Activated T-helper 1 cell treated with Interleukin-2 at 50 U/mL for 16 hours (primary cell): ENCODE measurements at places on chromosomes 7 and 10.
A peak's percentile ranks its signal among the peaks of the same experiment; 100 is the strongest.

DNA sequence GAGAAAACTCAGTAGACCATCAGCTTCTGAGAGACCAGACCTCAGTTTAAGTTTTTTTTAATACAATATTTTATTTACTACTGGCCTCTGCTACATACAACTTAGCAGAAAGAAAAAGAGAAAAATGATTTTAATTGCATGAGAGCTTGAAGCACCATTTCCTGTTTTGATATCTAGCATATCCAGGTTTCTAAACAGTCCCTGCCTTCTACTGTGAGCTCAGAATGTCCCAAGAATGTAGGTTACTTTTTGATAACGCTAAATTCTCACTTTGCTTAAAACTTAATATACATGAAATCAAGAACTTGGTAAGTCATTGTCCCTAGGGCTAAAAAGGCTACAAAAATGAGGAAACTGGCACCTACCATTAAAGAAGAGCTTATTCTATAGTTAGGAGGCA lies 7.0 kb downstream of the TMEM243 start:
- DNase-seq, result no peak

GRCh38 chr7:78734626-78735025 lies 718.8 kb downstream of the MAGI2 start:
- DNase-seq, result no peak

- DNase-seq, result no peak
Measured at GRCh38 chr7:80632139-80632538, 6.3 kb upstream of the CD36 start.

DNA sequence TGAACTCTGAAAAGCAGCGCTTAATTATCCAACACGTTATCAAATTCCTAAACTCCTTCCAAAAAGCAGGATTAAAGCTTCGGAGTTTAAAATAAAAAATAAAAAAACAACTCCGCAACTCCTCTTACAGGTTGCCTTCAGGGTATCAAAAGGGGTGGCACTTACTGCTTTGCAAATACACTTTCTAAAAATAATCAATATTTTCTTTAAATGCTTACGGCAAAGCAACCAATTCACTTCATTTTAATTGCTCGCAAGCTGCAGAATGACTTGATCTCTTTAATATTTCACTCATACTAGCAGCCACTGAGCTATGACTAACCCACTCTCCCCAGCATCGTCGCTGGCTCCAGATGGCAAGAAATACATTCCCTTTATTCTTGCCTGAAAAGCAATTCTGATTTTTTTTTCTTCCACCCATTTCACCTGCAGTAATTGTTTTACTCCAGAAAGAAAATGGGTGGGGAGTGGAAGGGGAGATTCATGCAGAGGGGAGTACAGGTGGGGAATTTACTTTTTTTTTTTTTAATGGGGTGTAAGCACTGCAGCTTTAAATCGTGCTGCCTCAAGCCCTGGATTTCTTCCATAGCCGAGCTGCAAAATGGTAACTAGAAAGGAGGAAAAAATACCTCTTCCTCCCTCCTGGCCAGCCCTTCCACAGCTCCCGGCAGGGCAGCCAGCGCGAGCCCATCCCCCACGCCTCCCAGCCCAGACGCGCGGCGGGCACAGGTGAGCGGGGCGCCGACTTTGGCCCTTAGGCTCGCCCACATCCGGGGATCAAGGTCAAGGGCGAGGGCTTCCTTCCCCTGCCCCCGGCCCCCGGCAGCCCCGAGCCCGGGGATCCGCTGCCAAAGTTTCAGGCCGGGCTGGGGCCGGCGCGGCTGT lies 54.2 kb upstream of the FHIP2A start:
- DNase-seq, result no peak

GRCh38 chr10:600876-601659 lies 88.4 kb downstream of the DIP2C start:
- no peak for DNase-seq

DNA sequence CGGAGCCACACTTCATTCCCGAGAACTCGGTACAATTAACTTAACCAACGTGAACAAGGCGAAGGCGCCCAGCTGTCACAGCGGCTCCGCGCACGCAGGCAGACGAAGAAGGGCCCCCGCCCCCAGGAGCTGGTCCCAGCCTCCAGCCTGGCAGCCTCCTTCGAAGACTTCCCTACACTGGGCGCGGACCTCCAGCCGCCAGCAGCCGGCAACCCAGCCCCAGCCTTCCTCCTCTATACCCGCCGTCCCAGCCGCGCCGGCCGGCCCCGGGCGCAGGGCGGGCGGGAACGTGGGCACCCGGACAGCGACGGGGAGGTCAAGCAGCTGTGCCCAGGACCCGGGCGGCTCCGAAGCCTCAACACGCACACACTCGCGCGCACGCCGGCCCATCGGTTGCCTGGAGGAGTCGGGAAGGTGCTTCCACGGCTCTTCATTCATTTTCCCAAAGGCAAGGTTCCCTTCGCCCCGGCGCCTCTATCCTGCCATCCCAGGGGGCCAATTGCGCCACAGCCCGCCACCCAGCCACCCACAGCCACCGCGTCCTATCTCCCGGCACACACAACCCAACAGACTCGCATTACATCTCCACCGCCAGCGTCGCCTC lies 1.6 kb downstream of the CHST15 start:
- no peak for DNase-seq

GRCh38 chr7:54663603-54664234 lies 95.3 kb downstream of the SEC61G start:
- no peak for DNase-seq

- no peak for DNase-seq
Measured at GRCh38 chr10:89915021-89915420, 213.6 kb downstream of the KIF20B start.

DNA sequence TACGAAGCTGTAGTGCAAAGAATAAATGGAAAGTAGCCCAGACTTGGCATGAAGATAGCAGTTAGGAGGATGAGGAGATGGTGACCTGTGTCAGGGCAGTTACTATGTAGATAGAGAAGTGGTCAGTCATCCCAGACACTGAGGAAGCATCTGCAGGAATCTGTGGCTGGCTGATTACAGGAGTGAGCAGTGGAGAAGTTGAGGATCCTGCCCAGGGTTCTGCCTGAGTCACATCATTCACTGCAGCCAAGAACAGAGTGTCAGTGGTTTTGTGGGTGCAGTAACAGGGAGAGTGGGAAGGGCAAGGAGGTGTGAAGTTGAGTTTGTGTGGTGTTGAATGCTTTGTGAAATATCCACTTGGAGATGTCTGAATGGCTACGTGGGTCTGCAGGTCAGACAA lies 676.4 kb upstream of the NRP1 start:
- no peak for DNase-seq

GRCh38 chr7:130010689-130011412 lies 40.3 kb downstream of the ZC3HC1 start:
- DNase-seq, result peak; percentile 70

GRCh38 chr10:106609470-106610266 lies 554.8 kb downstream of the SORCS1 start:
- DNase-seq, result no peak

DNA sequence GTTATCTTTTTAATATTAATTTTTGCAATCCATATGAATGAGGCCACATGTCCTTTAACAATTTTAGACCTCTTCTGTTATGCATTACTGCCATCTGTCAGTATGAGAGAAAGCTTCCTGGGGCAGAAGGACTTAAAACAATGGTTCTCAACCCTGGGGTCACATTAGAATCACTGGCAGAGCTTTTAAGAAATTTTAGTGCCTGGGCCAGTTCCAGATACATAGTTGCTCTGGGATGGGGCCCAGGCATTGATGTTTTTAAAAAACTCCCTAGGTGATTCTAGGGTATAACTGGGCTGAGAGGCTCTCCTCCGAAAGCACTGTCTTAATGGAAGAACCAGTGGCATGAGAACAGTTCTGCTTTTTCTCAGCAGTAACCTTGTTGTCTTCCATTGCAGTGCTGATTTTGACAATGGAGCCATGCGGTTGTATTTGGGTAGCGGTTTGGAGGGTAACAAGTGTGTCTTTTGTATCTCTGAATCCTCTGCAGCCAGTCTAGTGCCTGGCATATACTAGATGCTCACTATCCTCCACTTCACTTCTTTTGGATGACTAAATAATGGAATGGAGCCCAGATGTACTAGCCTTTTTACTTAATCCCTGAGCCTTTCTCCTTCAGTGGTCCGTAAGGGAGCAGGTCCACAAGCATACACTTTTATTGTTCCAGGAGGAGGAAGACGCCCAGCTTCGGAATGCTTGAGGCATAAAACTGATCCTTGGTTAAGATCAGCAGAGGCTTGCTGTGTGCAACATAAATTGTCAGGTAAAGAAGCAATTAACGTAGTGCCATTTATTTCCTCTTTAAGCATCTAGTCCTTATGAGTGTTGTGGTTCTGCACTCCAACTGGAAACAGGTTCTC lies 227.1 kb downstream of the AUTS2 start:
- DNase-seq, result no peak

- no peak for DNase-seq
Measured at GRCh38 chr10:10791869-10792268, 225.8 kb upstream of the CELF2 start.

DNA sequence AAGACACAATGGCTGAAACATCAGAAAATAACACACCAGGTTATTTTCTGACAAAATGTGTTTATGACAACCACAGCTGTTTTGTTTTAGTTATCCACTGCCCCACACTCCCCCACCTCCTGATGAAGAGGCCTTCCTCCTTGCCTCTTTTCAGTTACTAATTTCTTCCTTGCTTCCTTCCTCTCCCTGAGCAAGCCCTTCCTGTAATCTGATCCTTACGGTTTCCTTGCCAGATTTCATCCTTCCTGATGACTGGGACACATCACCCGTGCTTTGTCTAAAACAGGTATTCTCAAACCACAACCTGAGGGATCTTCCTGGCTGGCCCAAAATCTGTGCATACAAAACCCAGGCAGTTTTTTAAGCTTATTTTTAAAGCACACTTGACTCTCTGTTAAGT lies 39.4 kb downstream of the CHST15 start:
- no peak for DNase-seq

GRCh38 chr7:35285799-35286198 lies 31.9 kb upstream of the TBX20 start:
- no peak for DNase-seq

GRCh38 chr10:51860257-51860656 lies 160.9 kb upstream of the CSTF2T start:
- DNase-seq, result no peak

- no peak for DNase-seq
Measured at GRCh38 chr7:121519548-121520521, 123.7 kb upstream of the FAM3C start.

- DNase-seq, result no peak
Measured at GRCh38 chr7:17709599-17709998, 230.7 kb downstream of the SNX13 start.

DNA sequence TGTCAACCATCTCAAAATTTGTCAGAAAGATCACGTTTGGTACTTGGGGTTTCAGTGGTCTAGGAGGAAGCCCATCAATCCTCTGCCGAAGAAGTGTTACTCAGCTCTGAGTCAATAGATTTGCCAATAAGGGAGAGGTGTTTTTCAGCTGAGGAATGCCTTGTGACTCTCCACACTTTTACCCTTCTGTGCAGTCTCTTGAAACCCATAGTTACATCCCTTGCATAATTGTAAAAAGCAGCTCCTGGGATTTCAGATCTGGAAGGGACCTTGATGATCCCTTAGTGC lies 47.5 kb downstream of the INSYN2A start:
- no peak for DNase-seq

DNA sequence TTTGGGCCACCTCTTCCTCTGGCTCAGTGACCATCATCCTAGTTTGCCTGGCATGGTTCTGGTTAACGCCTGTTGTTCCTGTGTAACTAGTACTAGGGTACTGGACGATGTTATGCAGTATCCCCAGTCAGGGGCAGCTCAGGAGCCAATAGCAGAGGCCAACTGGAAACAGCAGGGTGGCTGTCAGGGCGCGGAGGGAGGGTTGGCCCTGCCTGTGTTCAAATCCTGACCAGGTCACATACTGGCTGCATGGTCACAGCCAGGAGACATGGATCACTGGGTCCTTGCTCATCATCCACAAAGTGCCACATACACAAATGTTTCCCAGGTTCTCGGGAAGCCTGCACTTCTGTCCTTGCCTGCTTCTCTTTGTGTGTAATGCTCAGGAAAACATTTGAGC lies 12.3 kb upstream of the RBP3 start:
- no peak for DNase-seq

- no peak for DNase-seq
Measured at GRCh38 chr10:3192856-3193635, 20.5 kb upstream of the PITRM1 start.

DNA sequence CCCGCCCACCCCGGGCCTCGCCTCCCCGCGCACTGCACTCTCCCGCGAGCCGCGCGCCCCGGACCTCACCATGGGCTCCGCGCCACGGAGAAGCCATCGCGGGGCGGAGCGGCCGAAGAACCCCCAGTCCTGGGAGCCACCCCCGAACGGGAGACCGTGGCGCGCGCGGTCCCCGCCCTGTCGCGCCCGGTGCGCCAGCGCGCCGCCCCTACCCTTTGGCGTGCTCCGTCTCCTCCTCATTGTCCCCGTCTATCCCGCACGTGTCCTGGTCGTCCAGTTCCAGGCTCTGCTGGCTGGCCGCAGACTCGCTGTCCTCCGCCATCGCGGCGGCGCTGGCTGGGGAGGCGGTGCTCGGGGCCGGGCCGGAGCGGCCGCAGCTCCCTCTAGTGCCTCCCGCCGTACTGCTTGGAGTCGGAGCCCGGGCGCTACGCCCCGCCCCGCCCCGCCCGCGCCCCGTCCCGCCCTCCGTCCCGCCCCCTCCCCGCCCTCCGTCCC lies at the start of gene NMT2:
TSS of gene NMT2 (minus strand) at position 403 of the 495 bp plus-strand sequence. CDS start at position 322, 81 bp downstream.
- no peak for DNase-seq

DNA sequence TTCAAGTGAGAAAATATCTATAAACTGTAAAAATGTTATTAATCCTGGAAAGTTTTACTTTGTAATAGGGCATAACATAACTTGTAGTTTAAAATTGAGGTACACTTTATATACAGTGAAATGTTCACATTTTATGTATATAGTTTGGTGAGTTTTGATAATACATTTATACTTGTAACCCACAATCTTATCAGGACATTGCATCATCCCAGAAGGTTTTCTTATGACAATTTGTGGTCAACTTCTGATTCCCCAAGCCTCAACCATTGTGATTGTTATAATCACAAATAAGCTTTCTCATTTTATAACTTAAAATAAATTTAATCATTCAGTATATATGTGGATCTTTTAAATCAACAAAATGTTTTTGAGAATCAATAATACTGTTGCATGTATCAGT lies 151.1 kb downstream of the TFPI2 start:
- no peak for DNase-seq

GRCh38 chr10:28089467-28089866 lies 90.6 kb upstream of the ODAD2 start:
- no peak for DNase-seq

- no peak for DNase-seq
Measured at GRCh38 chr7:123639631-123640030, 16.0 kb upstream of the LMOD2 start.

DNA sequence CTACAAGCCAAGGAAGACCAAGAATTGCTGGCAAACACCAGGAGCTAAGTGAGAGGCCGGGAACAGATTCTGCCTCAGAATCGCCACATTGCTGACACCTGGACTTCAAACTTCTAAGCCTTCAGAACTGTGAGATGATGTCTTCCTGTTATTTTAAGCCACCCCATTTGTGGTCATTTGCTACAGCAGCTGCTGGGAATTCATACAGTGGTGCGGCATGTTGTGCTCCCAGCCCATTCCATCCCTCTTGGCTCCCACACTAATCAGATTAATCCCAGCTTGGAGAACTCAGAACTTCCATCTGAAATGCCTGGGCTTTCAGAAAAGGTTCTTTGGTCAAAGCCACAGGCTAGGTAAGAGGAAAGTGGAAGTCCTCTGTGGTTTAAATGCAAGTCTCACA lies 24.9 kb downstream of the TCAF1 start:
- no peak for DNase-seq

- DNase-seq, result no peak
Measured at GRCh38 chr10:106534441-106534840, 630.1 kb downstream of the SORCS1 start.

- DNase-seq, result no peak
Measured at GRCh38 chr10:22317076-22317370, 835 bp downstream of the COMMD3 start.

GRCh38 chr7:18866359-18867036 lies 250.9 kb downstream of the TWIST1 start:
- no peak for DNase-seq
